Liver (tissue), 10 donors: ENCODE measurements at places on chromosomes 7 and 10.
A peak's percentile ranks its signal among the peaks of the same experiment; 100 is the strongest.

GRCh38 chr7:73683788-73684693, 644 bp downstream of the BUD23 start:
- no peak for DNase-seq

GRCh38 chr10:84429926-84430520, 101.6 kb downstream of the CCSER2 start:
- DNase-seq: peak; percentile 53

- no peak for DNase-seq
Measured at GRCh38 chr7:106216517-106216922, 68.3 kb downstream of the NAMPT start.

GRCh38 chr10:22727663-22728062, 13.3 kb upstream of the PIP4K2A start:
- no peak for DNase-seq

GRCh38 chr10:132765435-132765834, 20.5 kb downstream of the NKX6-2 start:
- DNase-seq: no peak
